ENCODE measurements at places on chromosomes 6 and 20. TPM values are rescaled to one million over a fixed set of nuclear protein-coding genes. Genes with fewer than 3 reads are reported as not detected.

FOXQ1 gene
- not detected for total RNA-seq

CFB gene
- total RNA-seq, result 1.8 TPM

SCUBE3 gene
- total RNA-seq, result 0.10 TPM

SERINC3 gene
- 84.7 TPM for total RNA-seq

RTEL1 gene
- total RNA-seq, result 17.4 TPM

OXT gene
- not detected for total RNA-seq

PPIL6 gene
- 1.1 TPM for total RNA-seq

CHRNA4 gene
- not detected for total RNA-seq

UBD gene
- total RNA-seq, result not detected

LY6G5B gene
- total RNA-seq, result 0.36 TPM

PSORS1C2 gene
- total RNA-seq, result not detected
